LNCaP clone FGC (cell line): ENCODE measurements at places on chromosomes 1 and 21.

GRCh38 chr1:227315629-227316346 is 2.5 kb downstream of the CDC42BPA start:
- no peak for DNase-seq

DNA sequence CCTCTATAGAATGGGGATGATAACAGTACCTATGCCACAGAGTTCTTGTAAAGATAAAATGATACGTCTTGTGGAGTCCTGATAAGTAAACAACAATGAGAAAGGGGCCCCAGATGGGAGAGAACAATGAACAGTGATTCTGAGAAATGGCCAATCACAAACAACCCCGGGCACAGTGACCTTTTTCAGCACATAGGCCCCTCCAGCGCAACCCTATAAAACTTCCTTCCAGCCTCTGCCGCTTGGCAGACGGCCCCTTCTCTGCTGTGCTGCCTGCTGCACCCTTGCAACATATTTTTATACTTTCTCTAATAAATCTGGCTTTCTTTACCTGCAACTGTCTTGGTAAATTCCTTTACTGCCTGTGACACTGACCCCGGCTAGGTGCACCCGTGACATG is 8.9 kb downstream of the RCAN1 start:
- DNase-seq = no peak

DNA sequence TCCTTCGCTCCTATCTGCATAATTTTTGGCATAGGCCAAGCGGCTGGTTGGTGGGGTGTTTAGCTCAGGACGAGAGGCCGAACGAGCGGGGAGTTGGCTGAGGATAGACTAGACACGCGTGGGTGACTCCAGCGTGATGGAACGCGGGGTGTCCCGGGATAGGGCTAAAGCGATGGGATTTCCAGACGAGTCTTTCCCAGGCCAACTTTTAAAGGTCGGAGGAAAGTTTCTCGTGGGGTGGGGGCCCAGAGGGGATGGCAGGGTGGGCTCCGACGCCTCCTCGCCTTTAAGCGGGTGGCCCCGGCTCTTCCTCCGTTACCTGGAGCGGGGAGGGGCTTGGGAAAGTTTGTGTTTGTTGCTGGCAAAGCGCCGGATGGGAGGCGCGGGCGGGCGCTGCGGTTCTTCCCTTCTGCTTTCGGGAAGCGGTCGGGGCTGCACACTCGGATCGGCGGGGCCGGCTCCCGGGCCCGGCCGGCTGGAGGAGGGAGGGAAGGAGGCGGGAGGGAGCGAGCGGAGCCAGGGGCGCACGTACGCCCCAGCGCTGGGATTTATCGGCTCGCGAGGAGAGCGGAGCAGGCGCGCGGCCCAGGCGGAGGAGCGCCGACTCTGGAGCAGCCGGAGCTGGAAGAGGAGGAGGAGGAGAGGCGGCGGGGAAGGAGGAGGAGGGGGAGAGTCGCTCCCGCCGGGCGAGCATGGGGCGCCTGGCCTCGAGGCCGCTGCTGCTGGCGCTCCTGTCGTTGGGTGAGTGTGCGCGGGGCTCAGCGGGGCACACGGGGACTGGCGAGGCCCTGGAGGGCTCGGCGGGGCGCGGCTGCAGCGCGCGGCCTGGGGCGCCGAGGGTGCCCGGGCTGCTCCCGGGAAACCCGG is at the start of gene PTGFRN:
Gene PTGFRN, plus strand, starts transcription at position 405 of the 867 bp plus-strand sequence. Its CDS starts 288 bp downstream, at position 693.
- no peak for DNase-seq

GRCh38 chr1:232183802-232184201 is 446.1 kb downstream of the SIPA1L2 start:
- DNase-seq = no peak

- DNase-seq = no peak
These were observed 9.5 kb downstream of the KDM4A start for GRCh38 chr1:43659212-43660166.

- DNase-seq = no peak
These were observed 6.3 kb upstream of the JUN start for GRCh38 chr1:58789996-58790660.

- DNase-seq = no peak
These were observed 40.5 kb upstream of the AKT3 start for GRCh38 chr1:243890576-243890975.

GRCh38 chr1:186960861-186961260 is 132.1 kb downstream of the PLA2G4A start:
- no peak for DNase-seq

GRCh38 chr1:9183898-9184297 is 50.7 kb upstream of the H6PD start:
- DNase-seq = no peak

DNA sequence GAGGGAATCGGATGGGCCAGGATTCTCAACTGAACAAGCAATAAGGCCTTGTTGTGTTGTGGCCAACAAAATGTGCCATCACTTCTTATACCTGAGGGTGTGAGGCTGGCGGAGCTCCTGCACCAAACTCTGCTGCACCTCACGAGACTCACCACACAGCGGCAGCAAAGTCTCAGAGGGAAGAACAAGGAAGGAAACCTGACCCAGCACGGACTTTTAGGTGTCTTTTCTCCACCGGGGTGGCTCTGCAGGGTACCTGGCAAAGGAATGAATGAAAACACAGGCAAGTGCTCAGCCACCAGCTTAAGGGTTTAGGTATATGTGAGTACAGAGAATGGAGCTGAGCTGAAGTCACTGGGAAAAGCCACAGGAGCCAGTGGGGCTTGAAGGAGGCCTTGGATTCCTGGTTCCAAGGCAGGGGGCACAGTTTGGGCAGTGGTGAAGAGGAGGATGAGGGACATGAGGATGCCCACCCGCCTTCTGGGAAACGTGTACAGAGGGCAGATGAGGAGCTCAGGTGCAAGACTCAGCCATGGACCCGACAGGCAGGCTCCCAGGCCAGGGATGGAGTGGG is 31.1 kb upstream of the HSD3B1 start:
- DNase-seq = peak; percentile 69

DNA sequence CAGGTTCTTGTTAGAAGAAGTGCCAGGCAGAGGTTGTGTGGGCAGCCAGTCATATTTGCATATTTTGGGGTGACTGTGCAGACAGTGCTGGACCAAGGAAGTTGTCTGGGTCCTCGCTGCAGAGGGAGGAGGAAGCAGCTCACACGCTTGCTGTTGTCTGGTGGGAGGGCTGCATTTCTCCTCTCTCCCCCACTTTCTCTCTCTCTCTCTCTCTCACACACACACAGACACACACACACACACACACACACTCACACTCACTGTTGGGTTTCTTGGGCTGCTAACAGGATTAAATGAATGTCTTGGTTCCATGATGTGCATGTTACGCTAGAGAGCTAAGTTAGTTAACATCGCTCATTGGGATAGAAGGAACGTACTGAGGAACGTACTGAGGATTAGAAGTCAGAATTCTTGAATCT is 72.9 kb downstream of the AGPAT3 start:
- DNase-seq = no peak

GRCh38 chr21:26686278-26686677 is 113.2 kb upstream of the CYYR1 start:
- peak; percentile 18 for DNase-seq

- DNase-seq = no peak
These were observed 22.8 kb downstream of the ERG start for GRCh38 chr21:38475519-38475918.

DNA sequence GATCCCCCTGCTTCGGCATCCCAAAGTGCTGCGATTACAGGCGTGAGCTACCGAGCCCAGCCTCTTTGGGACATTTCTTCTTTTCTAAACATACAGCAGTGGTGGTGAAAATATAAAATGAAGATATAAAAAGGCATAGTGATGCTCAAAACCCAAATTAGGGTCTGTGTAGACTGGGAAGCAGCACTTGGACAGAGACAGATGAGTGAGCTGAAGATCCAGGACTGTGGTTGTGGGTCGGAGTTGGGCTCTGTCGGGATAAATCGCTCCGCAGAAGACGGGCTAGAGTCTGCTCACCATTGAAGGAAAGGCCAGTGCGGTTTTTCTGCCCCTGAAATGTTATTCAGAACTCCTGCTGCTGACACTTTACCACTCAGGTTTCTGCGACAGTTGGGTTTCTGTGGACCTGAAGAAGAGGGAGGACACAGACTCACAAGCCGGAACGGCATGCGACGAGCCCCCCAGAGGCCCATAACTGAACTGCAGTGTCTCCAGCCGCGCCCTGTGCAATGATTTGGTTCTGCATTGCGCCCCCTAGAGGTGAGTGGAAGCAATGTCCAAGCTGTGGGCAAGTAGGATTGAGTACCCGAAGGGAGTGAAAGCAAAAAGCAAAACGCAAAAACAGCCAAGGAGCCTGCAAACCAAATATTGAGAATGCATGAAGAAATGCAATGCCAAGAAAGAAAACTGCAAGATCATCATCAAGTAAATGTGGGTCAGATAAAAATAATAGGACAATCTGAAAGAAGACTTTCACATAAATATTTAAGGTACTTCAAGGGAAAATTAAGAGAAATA is 66.6 kb downstream of the GABPA start:
- DNase-seq = peak; percentile 56

- no peak for DNase-seq
These were observed 110.3 kb downstream of the TIAM1 start for GRCh38 chr21:31233711-31234110.

DNA sequence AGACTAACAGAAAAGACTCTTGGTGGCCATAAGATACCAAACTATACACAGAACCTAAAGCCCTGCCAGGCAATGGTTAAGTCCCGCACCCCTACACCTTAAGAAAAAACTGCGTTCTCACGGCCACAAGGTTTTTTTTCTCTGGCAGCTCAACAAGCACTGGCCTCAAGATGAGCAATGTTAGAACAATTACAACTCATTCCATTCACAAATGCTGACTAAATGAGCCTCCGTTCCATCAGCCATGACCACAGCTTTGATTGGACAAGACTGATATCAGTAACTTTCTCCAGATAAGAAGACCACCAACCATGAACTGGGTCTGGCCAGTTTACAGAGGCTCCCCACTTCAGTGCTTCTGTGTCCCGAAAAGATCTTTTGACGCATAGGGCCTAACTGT is 31.9 kb downstream of the SEC16B start:
- DNase-seq = no peak

DNA sequence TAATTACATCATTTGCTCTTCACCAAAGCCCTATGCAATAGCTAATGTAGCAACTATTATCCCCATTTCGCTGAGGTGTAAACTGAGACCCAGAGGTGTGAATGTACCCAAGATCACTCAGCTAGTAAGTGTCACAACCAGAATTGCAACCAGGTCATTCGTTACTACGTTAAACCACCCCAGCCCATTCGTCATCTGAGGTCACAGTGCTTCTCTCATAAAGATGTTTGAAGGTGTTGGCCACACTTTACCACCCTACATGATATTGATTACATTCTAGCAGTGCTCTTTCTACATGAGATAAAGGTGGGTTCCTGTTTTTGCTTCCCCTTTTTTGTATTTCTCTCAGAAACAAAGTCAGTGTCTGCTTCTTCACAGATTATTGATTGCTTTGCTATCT is 195.3 kb downstream of the ZBTB18 start:
- no peak for DNase-seq

GRCh38 chr1:10353693-10354092 is 45.2 kb upstream of the PGD start:
- no peak for DNase-seq

- no peak for DNase-seq
These were observed 115.1 kb downstream of the SLC30A10 start for GRCh38 chr1:219813294-219813693.

DNA sequence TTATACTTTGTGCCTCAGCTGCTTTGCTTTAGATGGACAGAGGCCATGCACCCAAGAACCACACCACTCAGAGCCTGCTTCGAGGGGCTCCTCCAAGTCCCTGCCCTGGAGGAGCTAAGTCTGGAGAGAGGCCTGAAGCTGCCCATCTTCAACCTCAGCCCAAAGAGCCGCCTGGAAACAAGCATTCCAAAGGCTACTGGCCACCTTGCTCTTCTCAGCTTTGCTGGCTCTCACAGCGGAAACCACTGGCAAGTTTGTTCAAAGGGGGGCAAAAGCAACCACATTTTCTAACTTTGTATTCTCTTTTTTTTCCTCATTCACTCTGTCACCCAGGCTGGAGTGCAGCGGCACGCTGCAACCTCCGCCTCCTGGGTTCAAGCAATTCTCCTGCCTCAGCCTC is 23.2 kb downstream of the VPS26C start:
- DNase-seq = no peak

- no peak for DNase-seq
These were observed 20.6 kb upstream of the ATF3 start for GRCh38 chr1:212587888-212588510.

- DNase-seq = no peak
These were observed 136.9 kb downstream of the RWDD3 start for GRCh38 chr1:95370691-95371562.

DNA sequence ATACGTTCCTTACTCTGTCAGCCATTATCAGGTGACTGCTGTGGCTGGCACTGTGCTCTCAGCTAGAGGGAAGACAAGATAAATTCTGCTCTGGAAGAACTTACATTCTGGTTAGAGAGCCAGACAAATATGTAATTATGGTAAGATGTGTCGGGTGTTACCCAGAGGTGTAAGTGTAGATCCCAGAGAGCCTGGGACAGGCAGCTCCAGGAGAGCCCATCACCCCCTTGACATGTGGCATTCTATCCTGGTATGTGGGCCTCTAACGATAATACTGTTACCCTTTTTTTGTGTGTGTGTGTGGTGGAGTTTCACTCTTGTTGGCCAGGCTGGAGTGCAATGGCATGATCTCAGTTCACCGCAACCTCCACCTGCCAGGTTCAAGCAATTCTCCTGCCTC is 19.0 kb downstream of the TRNAU1AP start:
- no peak for DNase-seq

- no peak for DNase-seq
These were observed 41.9 kb downstream of the C21orf91 start for GRCh38 chr21:17777072-17777765.

DNA sequence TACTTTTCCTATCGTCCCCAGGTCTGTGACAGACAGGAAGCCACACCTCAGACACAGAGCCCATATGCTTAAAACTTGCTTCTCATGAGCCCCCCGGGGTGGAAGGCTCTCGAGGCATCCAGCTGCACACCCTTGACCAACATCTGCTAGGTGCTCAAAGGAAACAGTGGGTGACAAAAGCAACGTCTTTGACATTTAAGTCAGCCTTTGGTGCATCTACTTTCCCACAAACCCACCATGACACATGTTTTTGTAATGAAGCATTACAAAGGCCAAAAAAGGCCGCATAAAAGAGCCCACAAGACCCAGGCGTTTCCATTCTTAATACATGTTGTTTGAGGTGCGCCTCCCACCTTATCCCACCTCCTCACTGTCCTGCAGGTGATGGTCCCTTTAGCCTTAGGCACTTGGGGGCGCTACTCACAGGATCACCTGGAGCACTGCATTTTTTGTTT is 11.8 kb upstream of the FASLG start:
- no peak for DNase-seq

GRCh38 chr1:145782272-145783099 is 41.4 kb downstream of the RNF115 start:
- peak; percentile 53 for DNase-seq

DNA sequence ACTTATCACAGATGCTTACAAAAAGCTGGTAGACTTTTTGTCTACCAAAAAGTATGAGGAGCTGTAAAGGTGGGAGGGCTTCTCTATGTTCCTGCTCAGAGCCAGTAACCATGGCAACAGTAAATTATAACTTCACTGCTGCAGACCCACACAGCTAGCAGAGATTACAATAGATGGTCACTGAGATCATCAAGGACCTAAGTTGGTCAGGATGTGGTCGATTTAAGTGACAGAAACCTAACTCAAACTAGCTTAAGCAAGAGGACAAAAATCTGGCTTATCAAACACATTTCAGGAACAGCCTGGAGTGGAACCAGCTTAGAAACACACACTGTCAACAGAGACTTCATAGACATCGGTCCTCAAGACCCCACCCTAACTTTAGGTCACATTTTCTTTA is 113.4 kb upstream of the ATP1A1 start:
- no peak for DNase-seq
